Effector CD4-positive, alpha-beta T cell (primary cell): ENCODE measurements at places on chromosomes 5 and 9.

DNA sequence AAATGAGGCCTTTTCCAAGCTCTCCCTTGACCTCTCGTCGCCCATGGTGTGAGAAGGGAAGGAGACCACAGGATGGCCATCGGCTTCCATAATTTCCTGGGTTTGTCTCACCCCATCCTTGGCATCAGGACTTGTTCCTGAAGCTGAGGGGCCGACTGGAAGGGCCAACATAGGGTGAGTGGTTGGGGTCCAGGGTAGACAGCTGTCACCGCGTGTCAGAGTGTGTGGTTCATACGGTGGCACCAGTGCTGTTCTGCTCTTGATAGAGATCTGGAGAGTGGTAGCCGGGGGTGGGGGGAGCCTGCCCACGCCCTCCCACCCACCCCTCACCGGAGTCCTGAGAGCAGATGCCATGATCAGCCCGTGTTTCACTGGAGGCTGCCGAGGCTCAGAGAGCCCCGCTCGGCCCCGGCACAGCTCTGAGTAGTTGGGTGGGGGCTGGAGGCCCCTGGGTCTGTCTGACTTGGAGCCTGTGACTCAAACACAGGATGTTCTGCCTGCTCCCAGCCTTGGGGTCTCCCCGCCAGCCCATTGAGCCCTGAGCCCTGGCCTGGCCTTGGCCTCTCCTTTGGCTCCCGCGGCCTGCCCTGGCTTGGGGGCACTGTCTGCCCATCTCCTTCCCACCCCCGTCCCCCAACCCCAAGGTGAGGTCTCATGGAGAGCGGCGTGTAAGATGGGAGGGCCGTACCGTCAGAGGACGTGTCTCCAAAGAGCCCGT, 53.1 kb upstream of the IER5L start:
- no peak for DNase-seq

DNA sequence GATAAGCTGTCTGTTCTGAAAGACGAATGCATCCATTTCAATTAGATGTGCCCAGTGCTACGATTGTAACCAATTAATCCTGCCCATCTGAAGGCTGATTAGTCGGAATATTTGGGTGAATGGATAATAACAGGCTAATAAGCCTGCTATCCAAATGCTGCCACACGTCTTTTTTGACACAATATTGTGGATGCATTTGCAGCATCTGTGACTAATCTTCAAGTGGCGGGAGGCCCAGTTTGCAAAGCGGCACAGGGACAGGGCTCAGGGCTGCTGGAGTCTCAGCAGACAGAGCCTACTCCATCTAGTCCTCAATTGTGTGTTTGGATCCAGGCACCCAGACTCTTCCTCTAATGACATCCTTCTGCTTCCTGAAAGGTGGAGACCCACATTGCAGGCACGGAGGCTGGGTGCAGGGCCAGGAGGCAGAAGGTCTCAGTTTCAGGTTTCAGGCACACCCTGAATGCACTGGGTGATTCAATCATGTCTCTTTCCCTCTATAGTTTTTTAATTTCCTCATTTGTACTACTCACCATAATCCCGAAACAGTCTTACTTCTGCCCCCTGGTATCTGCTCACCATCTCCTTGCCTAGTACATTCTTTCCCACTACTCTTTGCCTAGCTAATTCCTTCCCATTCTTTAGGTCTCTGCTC, 169.6 kb downstream of the ASTN2 start:
- DNase-seq = no peak

- no peak for DNase-seq
These were observed 3.4 kb upstream of the DCTN4 start for GRCh38 chr5:150762211-150762610.

GRCh38 chr9:81534138-81534875, 155.0 kb downstream of the TLE1 start:
- no peak for DNase-seq

GRCh38 chr9:111298731-111299598, 31.1 kb downstream of the OR2K2 start:
- no peak for DNase-seq

DNA sequence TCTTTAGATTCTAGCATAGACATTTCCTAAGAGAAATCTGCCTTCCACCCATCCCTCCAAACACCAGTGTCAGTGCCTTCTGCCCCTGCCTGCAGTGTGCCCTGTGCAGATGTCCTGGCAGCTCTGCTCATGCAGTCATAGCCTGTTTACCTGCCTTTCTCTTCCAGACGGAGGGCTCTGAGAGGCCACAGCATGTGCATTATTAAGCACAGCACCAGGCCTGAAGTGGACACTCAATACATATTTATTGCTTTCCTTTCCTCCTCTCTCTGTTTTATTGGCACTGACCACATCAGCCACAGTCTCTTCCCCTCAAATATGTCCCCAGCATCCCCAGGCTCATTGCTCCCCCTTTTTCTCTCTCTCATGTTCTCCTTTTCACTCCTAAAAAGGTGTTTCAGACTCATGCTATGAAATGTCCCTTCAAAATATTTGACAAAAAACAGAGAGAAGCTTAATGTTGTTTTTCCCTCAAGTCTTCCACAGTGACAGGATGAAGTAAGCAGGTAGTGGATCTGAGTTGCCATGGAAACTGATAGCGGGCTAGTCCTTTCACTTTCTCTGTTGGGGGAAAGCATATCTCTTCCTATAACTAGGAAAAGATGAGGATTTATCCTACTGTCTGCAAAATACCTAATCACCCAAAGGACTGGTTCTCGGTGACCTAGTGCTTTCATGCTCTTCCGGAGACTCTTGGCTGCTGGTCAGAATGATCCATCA, 100.9 kb downstream of the ATP10B start:
- DNase-seq = no peak

DNA sequence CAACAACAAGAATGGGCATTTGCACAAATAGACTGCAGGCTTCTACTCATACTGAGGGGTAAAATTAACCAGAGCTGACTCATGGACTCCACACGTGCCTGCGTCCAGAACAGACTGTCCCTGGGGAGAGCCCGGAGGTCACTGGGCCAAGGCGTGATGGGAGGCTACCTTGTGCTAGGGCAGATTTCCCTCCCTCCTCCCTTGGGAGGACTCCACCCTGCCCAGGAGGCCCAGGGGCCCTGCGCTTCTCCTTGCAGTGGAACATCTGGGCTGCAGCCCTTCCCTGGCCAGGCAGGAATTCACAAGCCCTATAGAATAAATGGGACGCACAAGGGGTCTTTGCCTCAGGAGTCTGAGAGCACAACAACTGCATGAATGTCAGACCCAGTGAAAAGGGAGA, 35.6 kb downstream of the IRX2 start:
- DNase-seq = no peak

DNA sequence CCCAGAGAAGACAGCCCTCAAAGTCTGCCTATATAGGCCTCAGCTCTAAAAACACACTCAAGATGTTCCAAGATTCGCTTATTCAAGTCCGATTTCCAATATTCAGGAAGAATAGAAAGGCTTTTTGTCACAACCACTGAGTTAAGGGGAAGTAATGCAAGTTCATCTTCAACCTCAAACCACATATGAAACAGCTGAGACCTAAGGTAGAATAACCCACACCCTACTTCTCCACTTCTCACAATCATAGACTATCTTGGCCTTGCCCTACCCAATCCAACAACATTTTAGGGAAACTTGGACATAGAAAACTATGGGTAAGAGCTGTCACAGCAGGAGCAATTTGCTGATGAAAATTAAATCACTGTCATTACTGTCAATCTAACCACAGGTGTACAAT, 152.0 kb upstream of the LRRTM2 start:
- no peak for DNase-seq

DNA sequence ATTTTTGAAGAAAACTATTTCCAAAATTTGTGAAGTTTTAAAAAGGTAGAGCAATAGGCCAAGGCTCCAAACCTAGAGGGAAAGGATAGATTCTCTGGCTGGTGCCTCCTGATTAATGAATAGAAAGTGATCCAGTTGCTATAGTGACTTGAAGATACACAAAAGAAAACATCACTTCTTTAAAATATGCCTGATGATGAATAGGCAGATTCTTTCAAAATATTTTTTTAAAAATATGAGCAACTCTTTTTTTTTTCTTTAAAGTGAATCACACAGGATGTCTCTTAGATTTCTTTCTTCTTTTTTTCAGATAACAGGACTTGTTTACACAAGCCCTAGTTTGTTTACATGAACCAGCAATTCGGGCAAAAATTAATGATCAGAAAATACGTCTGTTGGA, 124.4 kb downstream of the RFK start:
- no peak for DNase-seq

DNA sequence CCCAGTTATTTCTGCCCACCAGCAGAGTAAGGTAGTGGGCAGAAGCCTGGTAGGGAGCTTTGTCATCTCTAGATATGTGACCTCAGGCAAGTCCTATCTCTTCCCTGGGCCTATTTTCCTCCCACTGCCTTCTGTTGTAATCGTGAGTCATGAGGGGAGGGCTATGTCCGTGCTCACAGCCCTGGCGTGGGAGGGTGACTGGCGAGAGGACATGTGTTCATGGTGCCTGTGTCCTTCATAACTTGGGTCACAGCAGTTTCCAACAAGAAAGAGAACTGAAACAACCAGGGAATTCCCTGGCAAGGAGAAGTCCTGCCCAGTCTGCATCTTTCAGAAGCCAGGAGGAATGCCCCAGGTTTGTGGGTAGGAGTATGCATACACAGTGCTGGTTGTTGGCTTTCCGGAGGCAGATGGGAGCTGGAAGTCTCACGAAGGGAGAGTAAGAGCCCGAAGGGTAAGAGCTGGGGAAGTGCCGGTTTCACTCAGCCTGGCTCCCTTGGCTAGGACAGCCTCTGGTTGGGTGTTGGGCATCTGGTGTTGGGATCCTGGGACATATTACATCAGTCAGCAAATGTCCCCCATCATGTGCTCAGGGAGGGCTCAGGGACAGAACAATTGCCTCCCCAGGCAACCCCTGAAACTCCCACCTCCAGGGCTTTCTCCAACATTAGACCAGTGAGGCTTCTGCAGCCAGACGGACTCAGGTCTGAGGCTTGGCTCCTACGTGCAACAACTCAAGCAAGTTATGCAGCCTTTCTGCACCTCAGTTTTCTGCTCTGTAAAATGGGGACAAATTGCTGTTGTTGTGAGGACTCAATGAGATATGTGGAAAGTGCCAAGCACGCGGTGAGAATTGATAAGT, 4.3 kb upstream of the TIFAB start:
- DNase-seq = no peak

- DNase-seq = no peak
These were observed 47.2 kb upstream of the ARL15 start for GRCh38 chr5:54357408-54358058.
